Stimulated activated CD4-positive, alpha-beta T cell treated with anti-CD3 and anti-CD28 coated beads, Interleukin-1b, Interleukin-23, amount 100 ng/mL, for 24 hours (primary cell): ENCODE measurements at places on chromosomes 5 and 9.

DNA sequence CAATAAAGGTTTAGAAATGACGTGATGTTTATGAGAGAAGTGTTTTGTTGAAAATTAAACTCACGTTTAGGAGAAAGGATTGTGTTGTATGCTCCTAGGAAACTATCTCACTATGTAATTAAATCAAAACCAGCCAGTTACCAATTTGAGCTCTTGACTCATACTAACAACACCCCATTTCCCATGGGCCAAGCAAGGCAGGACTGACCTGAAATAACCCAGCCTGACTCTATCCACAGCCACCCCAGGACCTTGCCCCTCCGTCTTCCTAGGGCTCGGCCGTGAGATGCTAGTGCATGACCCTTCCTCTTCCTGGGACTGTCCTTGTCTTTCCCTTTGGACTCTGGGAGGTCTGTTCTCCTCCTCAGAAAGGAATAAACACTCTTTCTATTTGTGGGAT is 16.4 kb downstream of the TLR4 start:
- no peak for DNase-seq

DNA sequence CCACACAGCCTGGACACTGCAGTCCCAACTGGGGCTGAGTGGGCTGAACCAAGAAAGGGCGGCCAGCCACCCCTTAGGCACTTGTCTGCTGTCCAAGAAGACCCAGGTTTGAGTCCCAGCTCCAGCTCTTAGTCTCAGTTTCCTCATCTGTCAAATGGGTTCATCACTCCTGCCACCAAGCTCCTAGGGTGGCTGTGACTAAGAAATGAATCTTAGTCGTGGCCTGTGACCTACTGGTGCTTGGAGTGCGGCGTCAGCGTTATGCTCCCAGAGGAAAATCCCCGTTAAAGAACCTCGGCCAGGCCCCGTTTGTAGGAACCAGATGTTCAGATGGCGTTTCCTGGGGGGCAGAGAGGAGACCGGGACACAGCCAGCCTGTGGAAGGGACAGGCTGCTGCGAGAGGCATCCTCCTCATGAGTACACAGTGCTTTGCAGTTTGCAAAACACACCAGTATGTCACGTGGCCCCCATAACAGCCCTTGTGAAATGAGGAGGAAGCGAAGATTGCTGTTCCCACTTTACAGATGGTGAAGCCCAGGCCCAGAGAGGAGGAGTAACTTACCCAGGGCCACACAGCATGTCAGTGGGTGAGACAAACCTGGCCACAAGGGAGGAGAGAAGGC is 3.3 kb downstream of the FIBCD1 start:
- no peak for DNase-seq

DNA sequence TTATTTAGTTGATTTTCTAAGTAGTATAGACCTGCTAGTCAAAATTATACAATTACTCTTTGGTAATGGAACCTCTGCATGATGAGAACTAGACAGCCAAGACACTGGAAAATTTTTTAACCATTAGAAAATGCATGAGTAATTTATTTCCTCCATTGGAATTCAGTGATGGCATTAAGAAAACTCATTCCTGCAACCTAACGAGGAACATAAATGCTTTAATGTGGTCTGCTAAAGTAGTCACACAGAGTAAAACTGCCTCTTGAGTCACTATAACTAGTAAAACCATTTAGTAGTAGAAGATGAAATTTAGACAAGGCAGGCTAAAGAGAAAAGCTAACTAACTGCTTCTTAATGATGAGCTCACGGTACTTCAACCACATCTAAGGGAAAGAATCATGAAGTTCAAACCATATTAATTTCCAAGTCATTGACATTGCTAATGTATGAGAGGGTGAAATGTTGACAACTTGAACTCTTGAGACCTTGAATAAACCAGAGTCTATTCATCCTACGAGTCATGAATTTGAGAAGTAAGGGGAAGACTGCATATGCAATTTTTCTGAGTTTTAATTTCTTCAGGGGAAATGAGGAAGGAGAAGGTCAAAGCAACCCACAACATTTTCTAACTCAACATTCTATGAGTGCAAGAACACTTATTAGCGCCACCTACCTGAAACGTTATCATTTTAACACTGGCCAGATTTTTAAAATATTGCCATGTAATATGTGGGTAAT is 74.4 kb downstream of the GLIS3 start:
- no peak for DNase-seq

- DNase-seq = no peak
Measured at GRCh38 chr9:3793971-3794383, 268.2 kb upstream of the RFX3 start.

- no peak for DNase-seq
Measured at GRCh38 chr5:10639846-10640368, 76.0 kb downstream of the ANKRD33B start.

DNA sequence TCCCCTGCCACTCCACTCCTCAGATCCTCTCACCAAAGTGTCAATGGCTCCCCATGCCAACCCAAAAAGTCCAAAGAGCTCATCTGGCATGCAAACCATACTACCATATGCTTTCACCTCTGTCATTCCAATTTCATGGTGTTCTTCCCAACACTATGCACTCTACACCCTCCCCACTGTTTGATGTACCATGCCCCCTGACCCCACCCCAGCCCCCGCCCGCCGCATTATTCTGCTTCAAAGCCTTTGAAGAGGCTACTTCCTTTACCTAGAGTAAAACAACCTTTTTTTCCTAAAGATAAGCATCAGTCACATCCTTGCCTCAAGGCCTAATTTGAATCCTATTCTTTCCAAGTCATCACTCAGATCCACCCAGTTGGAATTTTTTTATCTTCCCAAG is 226.3 kb downstream of the DEPDC1B start:
- DNase-seq = no peak

DNA sequence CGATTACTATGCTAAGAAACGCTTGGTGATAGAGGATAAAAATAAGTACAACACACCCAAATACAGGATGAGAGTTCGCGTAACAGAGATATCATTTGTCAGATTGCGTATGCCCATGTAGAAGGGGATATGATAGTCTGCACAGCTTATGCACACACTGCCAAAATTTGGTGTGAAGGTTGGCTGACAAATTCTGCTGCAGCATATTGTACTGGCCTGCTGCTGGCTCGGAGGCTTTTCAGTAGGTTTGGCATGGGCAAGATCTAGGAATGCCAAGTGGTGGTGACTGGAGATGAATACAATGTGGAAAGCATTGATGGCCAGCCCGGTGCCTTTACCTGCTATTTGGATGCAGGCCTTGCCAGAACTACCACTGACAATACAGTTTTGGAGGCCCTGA is 208.4 kb downstream of the PDZD2 start:
- DNase-seq = no peak

DNA sequence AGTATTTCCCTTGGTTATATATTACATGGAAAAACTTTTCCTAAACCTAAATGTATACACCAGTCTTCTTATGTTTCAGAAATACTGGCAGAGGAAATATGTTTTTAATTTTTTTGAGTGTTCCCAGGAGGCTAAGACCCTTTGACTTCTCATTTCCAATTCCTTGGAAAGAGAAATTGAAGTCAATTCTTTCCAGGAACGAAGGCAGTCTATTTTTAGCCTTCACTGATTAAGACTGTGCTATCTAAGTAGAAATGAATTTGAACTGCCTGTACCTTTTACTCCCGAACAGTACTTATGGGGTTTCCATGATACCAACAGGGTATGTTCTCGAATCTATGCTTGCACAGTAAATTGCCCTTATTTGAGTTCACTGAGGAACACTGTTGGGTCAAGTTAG is 340.3 kb upstream of the CD180 start:
- no peak for DNase-seq

GRCh38 chr9:6782345-6782744 is 24.6 kb downstream of the KDM4C start:
- DNase-seq = no peak

DNA sequence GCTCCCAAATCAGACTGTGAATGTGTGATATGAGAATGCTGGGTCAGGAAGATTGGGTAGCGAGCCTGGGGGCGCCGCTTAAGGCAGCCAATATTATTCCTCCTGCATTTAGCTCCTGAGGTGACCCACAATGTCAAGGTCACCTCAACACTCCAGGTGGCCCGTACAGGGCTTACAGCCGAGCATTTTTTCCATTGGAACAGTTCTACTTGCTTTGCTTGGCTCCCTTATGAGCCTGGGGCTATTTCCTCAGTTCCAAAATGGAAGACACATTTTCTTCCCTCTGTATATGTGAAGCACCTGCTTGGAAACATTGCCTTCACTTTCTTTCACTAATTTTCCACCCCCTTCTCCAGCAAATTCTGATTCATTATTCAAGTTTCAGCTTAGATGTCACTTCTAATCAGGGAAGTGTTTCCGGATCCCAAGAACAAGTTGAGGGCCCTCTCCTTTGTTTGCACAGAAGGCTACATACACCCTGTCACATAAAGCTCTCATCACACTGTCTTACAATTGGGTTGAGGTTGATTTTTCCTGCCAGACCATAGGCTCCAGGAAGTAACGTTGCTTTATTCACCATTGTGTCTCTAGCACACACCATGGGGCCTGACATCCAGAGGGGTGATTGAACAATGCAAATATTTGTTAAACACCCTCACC is 330.2 kb downstream of the PIK3R1 start:
- DNase-seq = no peak

DNA sequence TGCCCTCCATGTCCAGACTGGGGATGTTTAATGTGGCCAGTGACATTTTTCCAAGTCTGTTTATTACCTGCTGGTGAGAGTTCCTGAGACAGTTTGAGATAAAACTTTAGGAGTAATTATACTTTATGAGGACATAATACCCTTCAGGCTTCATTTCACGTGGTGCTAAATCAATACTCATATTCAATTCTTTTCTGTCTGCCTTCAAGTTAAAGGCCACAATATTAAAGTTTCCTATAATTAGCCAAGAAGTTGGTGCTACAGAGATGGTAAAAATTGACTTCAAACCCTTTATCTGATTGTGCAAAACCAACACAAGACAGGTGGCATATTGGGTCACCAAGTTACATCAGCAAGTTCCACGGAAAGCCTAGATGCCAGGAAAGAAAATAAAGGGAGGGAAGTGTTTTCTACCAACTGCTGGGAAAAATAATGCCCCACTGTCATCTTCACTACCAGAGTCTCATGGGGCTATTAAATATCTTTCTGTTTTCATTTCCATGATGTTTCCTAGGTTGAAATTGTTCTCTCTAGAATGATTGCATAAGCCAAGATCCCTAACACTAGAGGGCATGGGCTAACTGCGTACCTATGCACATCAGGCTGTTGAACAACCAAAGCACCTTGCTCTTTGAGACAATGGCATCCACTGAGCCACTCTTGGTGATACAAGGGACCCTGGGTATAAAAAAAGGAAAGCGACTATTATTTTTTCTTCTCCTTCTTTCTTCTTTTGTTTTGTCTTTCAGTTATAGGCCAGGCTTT is 68.7 kb downstream of the INSYN2B start:
- no peak for DNase-seq

DNA sequence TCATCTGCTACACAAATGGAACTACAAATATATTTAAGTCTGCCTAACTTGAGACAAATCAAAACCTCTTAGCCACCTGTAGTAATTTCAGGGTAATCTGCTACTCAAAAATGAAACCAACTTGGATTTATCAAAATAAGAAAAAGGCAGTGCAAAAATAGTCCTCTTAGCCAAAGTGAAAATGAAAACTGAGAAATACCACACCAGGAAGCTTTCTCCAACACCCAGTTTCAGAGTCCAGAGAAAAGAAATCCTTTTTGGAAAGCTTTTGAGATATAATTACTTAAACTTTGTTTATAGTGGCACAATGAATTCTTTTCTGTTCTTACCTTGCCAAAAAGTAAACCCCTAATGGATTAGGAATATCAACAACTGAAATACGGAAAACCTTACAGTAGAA is 990.4 kb downstream of the EFNA5 start:
- DNase-seq = no peak

- DNase-seq = no peak
Measured at GRCh38 chr5:65774346-65774745, 52.3 kb downstream of the NLN start.
